Nephron progenitor cell (in vitro differentiated cells): ENCODE measurements at places on chromosomes 4 and X.

GRCh38 chrX:97494756-97495372 is 611.2 kb downstream of the RPA4 start:
- no peak for DNase-seq

DNA sequence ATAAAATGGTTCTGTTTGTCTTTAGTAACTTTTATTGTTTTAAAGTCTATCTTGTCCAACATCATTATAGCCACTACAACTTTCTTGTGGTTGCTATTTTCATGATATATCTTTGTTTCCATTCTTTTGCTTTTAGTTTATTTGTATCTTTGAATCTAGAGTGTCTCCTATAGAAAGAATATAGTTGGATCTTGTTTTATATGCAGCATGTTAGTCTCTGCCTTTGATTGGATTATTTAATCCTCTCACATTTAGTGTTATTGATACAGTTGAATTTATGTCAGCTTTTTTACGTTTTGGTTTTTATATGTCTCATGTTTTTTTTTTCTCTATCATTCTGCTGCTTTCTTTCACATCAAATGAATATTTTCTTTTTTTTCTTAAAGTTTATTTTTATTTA is 98.1 kb downstream of the VSIG4 start:
- no peak for DNase-seq

- DNase-seq = no peak
These were observed 33.7 kb downstream of the DHRSX start for GRCh38 chrX:2466876-2467656.

DNA sequence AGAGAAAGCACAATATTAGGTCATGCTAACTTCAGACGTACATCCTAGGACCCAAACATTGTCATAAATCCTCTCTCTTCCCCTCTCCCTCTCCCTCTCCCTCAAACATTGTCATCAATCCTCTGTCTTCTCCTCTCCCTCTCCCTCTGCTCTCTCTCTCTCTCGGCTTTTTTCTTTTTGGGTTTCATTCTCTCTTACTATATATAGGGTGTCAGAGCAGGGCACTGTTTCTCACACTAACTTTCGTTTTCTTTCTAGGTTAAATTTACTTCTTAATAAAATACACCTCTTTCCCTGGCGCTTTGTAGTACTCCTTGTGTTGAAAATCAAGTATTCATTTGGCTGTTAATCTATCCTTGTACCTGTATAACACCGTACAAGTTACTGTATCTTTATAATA is 37.0 kb upstream of the HERC5 start:
- DNase-seq = no peak

DNA sequence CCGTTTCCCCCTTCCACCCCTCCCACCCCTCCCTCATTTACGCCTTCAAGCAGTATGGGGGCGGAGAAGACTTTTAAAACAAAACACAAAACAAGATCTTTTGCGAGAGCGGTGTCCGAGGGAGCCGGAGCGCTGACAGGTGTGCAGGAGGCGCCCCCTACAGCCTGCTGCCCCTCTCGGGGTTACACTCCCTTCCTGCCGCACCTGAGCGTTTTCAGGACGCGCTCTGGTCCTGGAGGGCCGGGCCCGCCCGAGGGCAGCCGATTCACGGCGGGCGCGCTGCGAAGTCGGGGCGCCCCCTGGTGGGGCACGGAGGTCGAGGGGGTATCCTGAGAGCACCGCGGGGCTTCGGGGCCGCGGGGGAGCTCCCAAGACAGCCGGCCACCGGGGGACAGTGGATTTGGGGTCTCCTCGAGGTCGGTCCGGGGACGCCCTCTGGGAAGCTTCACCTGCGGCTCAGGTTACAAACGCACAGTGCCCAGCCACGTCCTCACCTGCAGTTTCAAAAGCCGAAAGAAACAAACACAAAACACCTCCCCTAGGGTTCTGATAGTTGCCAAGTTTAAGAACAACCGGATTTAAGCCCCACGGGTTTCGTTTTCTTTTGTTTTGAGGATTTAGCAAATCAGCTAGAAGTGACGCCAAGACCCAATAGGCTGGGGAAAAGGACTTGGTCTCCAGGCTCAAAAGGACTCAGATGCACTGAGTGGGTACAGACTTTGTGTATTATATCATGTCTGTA is 8.0 kb upstream of the NEUROG2 start:
- DNase-seq = peak; percentile 86

DNA sequence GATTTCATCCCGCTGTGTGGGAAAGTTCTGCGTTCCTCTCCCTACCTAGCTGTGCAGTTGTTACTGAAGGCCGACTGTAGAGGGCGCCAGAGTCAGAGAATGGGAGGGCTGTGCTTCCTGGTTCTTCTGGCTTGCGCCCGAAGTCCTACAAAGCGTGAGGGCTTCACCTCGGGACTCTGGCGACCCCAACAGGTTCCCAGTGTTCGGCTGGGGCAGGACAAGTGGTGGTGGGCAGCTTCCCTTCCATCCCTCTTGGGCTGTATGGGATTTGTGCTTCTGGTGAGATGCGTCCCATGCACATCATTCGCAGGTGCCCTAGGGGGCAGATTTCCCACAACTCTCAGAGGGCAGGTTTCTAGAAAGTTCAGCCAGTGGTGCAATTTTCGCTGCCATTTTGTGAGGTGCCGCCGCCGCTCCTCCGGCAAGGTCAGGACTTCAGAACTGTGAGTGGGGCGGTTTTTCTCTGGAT is 27.3 kb downstream of the CT45A1 start:
- DNase-seq = no peak
